Activated naive CD4-positive, alpha-beta T cell treated with anti-CD3 and anti-CD28 coated beads, Interleukin-2, amount 50 U/mL, for 16 hours (primary cell): ENCODE measurements at places on chromosomes 5 and 9.
A peak's percentile ranks its signal among the peaks of the same experiment; 100 is the strongest.

- no peak for DNase-seq
These were observed 344.1 kb upstream of the RPS23 start for GRCh38 chr5:82622205-82622604.

GRCh38 chr5:73139485-73139884 lies 19.1 kb downstream of the TMEM171 start:
- no peak for DNase-seq

DNA sequence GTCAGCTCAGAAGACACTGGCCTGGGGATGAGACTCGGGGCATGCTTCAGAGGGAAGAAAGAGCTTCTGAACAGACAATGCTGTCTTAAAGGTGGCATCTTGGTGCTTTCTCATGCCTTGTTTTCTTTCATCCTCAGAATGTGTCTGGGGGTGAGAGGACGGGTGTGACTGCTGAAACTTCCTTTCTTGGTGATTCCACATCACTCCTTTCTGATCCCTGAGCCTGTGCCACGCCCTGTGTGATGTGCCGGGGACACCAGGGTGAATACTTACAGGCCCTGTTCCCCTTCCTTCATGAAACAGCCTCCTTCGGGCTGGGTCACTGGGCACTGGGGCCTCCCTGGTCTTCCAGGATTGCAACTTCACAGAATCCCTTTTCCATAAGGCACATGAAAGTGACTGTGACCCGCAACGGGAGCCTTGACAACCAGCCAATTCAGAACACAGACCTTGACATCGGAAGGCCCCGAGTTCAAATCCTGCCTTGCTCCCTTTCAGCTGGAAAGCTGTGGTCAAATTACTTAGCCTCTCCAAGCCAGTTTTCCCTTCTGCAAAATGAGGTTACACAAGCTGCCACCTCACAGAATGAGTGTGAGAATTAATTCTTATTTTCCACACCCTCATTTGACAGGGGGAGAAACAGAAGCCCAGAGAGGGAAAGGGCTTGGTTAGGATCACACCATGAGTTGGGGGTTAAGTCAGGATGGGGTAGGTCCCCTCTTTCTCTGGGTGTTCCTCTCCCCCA lies 44.1 kb upstream of the IL17B start:
- no peak for DNase-seq

DNA sequence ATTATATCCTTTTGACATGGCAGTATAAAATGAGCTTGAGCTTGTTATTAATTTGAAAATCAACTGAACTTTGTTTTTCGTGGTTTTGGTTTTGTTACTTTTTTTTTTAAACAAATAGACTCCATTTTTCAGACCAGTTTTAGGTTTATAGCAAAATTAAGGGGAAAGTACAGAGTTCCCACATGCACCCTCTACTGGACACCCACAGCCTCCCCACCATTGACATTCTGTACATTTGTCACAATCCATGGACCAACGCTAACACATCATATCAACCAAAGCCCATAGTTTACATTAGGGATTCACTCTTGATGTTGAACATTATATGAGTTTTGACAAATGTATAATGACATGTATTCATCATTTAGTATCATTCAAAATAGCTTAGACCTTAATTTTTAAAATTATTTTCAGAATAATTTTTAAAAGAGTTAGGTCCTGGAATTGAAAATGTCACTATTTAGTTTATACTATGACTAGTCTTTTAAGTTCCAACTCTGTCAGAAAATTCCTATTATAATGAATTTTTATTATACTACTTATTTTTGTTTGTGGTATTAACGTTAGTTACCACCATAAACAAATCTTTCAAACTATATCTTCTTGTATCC lies 35.3 kb upstream of the JMY start:
- DNase-seq: no peak

DNA sequence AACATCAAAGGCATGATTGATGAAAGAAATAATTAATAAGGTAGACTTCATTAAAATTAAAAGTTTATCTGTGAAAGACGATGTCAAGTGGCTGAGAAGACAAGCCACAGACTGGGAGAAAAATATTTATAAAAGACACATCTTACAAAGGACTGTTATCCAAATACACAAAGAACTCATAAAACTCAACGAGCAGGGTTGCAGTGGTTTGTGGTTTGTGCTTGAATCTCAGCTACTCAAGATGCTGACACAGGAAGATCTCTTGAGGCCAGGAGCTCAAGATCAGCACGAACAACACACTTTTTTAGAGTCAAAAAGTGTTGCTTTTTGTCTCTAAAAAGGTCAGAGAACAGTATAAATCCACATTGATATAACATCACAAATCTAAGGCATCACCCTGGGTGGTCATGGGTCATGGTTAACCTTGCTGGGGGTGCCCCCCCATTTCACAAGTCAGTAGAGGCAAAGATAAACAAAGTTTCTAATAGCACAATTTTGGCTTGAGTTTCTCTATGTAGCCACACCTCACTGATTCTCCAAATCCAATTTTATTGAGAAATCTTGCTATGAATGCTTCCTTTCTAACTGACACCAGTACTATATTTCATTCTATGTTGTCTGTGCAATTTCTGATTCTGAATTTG lies 342.9 kb upstream of the RPS23 start:
- no peak for DNase-seq

- DNase-seq: no peak
These were observed 60.1 kb downstream of the PDE4D start for GRCh38 chr5:59833448-59833847.

- no peak for DNase-seq
These were observed 229.0 kb upstream of the PANK3 start for GRCh38 chr5:168808051-168808616.

- no peak for DNase-seq
These were observed 21.3 kb downstream of the NR6A1 start for GRCh38 chr9:124749781-124750180.

DNA sequence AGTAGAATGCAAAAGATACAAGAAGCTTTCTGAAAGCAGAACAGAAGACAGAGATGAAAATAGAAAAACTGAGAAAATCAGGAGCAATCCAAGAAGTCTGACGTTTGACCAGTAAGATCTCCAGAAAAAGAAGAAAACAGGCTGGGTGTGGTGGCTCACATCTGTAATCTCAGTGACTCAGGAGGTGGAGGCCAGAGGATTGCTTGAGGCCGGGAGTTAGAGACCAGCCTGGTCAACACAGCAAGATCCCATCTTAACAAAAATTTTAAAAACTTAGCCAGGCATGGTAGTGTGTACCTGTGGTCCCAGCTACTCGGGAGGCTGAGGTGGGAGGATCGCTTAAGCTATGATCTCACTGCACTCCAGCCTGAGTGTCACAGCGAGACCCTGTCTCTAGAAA lies 15.9 kb downstream of the RETREG1 start:
- no peak for DNase-seq

GRCh38 chr9:92494856-92495255 lies 12.6 kb upstream of the ASPN start:
- no peak for DNase-seq

GRCh38 chr5:54722846-54723433 lies 205.4 kb downstream of the SNX18 start:
- no peak for DNase-seq

DNA sequence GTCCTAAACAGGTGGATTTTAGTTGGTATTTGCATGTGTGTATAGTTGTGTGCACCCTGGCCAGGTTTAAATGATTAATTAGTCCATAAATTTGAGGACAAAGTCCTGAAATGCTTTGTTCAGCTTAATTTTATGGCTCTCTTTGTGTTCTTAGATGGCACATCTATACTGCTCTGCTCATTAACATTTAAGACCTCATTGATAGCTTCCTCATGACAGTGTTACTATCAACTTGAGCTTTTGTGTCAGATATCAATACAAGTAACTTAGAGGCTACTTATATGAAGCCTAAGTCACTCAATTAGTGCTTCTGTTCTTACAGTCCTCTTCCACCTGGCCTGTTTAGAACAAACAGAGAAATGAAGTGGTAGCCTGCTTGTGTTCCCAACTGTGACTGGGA lies 240.9 kb downstream of the TRPM3 start:
- no peak for DNase-seq

DNA sequence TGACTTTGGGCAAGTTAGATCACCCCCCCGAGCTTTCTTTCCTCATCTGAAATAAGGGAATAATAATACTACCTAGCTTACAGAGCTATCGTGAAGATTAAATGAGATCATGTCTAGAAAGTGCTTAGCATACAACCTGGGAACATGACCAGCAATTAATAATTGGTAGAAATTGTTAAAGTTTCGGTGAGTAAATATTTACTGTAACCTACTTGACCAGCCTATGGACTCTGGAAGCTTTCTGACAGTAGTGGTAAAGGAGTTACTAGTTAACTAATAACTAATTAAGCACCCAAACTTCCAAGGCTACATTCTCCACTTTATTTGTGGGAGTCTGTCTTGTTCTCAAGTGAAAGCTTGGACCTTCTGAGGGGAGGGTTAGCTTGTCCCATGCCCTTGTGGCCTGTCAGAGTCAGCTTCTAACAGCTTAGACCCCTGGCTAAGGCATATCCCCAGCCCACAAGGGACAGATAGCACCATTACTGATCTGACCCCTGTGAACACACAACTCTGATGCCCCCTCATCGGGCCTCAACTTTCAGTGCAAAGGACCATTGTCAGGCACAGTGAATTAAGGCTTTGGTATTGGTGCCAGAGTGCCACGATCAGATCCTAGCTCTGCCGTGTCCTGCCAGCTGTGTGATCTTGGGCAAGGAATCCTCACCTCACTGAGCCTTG lies 58.7 kb upstream of the SAP30L start:
- no peak for DNase-seq

DNA sequence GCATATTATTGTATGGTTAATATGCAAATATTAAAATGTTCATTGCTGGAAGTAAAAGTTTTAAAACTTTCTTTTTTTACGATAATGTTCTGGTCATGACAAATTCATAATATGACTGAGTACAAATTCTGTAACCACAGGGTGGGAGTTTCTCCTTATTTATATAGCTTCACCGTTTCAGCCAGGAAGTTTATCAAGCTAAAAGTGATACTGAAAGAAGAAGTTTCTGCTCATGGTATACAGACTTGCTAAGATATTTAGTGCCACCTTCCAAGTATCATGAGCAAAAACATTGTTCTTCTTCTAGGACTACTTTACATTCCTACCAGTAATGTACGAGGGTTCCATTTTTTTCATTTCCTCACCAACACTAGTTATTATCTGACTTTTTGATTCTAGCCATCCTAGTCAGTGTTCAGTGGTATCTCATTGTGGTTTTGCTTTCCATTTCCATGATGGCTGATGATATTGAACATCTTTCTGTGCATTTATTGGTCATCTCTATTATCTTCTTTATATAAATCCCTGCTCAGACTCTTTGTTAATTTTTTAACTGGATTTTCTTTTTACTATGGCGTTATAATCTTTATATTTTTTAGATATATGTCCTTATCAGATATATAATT lies 94.2 kb upstream of the PRRC1 start:
- DNase-seq: no peak

GRCh38 chr9:20331095-20331685 lies 291.1 kb downstream of the MLLT3 start:
- DNase-seq: no peak

GRCh38 chr5:166982226-166982625 lies 1309.2 kb upstream of the WWC1 start:
- no peak for DNase-seq

DNA sequence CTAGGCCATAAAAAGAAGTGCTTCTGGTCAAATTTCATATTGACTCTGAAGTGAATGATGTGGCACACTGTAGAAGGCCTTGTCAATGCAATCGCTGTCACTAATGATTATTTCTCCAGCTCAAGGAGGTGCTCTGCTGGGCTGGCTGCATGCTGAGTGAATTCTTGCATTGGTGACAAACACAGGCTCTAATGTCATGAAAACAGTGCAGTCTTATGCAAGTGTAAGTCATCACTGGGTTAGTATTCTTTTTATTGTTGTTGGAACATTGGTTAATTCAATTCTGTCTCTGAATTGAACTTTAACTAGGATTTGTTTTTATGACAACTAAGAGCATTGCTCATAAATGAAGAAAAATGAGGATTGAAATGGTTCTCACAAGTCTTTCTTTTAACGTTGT lies 57.3 kb upstream of the CD180 start:
- no peak for DNase-seq

- DNase-seq: no peak
These were observed 24.3 kb upstream of the NEURL1B start for GRCh38 chr5:172616730-172617129.

- peak; percentile 49 for DNase-seq
These were observed 861 bp downstream of the ZFYVE16 start for GRCh38 chr5:80408484-80409366.

DNA sequence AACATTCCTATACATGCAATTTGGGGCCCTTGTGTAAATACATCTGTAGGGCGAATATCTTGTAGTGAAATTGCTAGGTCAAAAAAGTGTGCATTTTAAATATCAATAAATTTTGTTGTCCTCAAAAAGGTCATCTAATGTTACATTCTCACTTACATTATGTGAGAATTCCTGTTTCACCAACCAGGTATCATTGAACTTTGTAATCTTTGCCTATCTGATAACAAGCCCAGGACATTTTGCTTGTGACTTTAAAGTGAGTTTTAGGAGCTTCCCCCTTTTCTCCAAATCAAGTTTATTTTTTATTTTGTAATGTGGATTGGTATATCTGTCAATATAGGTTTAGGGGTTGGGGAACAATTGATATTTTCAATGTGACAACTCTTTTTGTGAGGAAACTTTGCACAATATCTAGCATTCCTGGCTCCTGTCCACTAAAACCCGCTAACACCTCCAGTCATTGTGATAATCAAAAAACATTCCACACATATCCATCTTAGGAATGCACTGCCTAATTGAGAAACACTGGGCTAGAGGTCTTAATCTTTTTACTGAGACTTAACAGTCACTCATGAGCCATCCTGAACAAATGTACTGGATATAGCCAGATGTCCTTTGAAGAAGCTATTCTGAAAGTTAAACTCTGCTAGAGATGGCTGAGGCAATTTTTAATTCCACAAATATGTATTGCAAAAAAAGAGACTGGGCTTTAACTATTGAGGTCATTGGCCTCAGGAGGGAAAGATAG lies 72.5 kb upstream of the SLC1A1 start:
- DNase-seq: no peak

DNA sequence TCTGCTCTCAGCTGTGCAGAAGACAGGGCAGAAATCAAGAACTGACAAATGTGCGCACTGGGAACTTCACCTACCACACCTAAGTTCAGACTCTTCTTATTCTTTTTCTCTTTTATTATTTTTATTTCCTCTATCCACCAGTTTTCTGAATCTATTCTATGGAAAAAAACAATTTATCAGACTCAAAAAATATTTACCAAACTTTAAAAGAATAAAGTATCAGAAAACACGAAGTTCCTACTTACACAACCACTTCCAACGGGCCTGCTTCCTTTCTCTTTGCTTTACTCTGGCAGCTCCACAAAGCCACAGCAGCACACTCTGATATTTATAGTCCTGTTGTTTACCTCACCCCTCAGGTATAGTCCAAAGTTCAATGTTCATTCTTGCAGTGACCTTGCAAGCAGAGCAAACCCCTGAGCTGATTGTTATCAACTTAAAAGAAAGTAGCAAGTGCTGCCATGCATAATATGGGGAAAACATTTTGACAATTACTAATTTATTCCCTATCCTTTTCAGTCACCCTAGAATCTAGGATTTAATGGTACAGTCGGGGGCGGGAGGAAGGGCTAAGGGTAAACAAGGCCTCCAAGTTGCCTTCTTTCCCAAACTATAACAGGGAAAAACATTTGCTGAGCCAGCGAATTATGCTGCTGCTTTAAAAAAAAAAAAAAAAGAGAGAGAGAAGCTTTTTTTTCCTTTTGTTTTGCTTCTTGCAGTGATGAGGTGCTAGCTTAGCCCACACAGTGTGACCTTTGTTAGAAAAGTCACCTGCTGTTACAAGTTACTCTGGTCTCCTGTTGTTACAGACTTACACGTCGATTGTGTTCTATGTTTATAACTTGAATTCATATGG lies at the start of gene SELENOP:
TSS of gene SELENOP (minus strand) at position 302 of the 856 bp plus-strand sequence. CDS start 3,539 bp downstream, outside the sequence.
- DNase-seq: no peak
